Right forelimb (tissue), 1 donor: ENCODE measurements at places on chromosomes 12 and 14.

- DNase-seq: no peak
Observed at GRCh38 chr12:46473634-46474329, 101.2 kb upstream of the SLC38A2 start.

- no peak for DNase-seq
Observed at GRCh38 chr14:91297081-91297711, 52.7 kb upstream of the GPR68 start.

DNA sequence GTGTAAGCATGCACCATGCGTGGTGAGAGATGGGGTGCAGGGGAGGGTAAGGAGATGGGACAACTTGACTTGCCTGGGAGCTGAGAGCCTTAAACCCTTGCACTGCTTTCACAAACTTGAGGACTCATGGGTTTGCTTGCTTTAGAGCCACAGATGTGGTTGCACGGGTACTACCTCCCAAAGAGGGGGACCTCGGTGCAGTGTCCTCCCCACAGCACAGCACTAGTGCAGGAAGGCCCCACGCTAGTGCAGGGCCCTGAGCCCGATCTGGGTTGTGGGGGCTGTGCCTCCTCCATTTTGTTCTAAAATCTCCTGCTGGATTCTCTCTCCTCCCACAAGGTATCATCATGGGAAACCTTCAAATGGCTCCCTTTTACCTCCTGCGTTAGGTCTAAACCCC is 11.2 kb downstream of the KRT72 start:
- DNase-seq: no peak

DNA sequence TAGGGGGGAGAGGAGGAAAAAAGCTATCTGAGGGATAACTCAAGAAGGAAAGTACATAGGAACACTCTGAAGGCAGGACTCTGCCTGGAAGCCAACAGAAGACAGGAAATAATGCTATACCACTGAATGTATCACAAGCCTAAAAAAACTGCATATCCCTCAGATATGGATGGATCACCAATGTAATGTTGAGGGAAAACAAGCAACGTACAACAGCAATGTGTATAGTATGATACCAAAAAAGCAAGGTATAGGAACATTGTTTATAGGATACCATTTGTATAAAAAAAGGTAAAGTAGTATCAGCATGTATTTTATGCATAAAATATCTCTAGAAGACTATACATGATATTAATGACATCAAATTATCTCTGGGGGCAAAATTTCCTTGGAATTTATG is 3.4 kb downstream of the GLS2 start:
- no peak for DNase-seq

GRCh38 chr14:97221572-97222285 is 424.5 kb downstream of the VRK1 start:
- no peak for DNase-seq

DNA sequence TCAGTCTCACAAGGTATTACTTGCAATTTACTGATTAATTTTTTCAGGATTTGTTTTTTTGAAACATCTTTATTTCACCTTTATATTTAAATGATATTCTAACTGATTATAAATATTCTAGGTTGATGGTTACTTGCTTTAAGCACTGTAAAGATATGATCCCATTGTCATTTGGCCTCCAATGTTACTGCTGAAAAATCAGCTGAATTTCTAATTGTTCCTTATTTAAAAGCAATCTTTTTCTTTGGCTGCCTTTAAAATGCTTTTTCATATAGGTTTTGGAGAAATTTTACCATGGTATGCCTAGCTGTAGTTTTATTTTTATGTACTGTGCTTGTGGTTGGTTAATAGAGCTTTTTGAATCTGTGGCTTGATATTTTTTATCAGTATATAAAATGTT is 275.6 kb upstream of the PPFIA2 start:
- no peak for DNase-seq

DNA sequence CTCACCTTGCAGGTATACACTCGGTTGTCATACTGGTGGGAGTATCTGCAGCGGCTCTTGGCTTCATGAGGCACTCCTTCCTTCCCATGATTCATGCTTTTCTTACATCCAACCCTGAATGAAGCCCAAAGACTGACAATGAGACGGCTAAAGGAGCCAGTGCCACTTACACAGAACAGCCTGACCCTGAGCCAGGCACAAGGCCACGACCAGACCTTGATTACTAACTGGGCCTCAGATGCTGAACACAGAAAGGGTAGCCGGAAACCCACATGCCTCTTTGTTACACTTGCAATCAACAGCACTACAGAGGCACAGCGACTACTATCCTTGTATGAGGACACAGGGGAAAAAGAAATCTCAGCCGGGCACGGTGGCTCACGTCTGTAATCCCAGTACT is 48.0 kb downstream of the ZFYVE1 start:
- DNase-seq: no peak

DNA sequence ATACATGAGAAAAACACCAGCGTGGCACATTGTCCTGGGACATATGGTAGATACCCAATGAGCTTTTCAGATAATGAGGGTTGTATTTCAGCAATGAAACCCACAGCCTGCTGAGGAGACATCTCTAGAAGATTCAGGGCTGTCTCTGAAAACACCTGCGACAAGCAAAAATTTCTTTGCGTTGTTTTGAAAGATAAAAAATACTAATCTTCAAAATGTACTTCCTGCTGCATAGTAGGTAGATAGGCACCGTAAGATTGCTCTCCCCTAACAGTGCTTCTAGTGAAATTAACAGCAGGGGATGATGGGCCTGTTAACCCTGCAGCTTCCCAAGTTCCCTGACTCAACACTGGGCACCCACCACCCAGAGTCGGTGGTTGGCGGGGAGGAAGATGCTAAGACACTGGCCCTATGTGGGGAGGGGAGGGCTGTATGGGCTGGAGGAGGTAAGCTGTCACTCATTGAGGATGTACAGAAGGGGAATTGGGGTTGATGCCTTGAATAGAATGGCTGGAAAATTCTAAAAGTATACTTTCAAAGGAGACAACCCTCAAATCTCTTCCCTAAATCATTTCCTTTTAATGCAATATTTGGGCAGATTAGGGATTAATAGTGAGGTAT is 20.0 kb downstream of the ZFP36L1 start:
- peak; percentile 17 for DNase-seq

GRCh38 chr14:60183741-60184140 is 18.5 kb upstream of the DHRS7 start:
- DNase-seq: no peak

DNA sequence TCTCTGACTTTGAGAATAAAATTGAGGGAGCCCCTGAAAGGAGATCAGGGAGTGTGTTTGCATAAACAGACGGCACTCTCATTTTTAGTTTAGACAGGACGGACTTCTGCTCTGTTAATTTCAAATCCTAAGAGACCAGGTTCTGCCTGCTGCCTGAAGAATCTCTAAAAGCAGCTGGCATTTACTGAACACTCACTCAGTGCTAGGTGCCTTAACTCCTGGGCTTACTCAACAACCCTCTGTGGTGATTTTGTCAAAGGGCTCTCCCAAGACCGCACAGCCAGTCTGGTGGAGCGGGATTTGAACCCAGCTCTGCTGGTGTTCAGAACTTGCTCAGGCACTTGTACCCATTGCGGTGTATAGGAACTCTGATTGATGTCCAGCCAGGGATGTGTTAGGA is 2.2 kb downstream of the ORAI1 start:
- DNase-seq: no peak

GRCh38 chr12:72189266-72189665 is 82.9 kb upstream of the TRHDE start:
- DNase-seq: no peak

DNA sequence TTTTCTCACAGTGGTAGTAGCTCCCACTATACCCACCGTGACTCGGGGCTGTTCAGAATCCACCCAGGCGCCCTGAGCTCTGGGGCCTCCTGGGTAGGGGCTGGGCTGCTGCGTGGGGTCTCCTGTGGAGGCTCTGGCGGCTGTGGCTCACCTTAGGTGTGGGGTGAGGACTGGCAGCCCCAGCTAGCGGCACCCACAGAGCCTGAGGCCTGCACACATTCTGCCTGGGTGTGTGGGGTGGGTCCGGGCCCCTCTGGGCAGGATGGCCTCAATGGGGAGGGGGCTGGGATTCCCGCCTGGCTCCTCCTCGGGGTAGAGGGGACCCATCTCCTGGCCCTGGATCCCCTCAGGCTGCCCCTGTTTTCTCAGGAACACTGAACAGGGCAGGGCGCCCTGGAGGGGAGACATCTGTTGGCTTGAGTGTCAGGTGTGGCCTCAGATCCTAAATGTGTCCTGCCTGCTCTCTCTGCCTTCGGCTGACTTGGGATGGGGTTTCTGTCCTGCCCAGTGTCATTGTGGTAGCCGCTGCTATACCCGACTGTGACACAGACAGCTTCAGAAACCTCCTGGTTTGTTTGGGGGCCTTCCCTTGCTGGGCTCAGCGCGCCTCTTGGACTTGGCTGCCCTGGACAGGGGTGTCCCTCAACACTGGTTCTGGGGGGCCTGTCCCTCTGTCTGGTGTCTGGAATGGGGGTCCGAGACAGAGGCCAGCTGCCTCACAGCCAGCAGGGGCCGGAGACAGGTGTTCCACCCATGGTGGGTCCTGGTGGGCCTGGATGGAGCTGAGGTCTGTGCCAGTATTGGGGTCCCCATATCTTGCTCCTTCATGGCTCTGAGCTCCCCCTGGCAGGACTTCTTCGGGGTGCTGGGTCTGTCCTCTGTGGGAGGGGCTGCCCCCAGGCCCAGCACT is 354.9 kb downstream of the TMEM121 start:
- DNase-seq: peak; percentile 37

DNA sequence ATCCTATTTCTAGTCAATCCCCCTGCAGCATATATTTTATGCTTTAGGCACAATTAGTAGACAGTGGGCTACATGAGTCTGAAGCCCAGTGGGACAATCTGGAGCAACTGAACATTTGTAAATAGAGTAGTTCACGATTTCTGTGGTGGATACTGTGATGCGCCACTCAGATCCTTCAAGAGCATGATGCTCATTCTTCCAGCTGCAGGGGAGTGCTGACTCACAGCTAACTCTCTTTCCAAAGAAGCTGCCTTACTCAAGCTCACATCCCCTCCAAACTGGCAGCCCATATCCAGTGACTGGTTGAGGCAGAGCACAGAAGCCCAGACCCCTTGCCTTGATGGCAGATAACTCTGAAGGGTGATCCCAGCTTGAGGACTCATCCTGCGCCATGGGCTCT is 224.2 kb upstream of the EEA1 start:
- DNase-seq: no peak

DNA sequence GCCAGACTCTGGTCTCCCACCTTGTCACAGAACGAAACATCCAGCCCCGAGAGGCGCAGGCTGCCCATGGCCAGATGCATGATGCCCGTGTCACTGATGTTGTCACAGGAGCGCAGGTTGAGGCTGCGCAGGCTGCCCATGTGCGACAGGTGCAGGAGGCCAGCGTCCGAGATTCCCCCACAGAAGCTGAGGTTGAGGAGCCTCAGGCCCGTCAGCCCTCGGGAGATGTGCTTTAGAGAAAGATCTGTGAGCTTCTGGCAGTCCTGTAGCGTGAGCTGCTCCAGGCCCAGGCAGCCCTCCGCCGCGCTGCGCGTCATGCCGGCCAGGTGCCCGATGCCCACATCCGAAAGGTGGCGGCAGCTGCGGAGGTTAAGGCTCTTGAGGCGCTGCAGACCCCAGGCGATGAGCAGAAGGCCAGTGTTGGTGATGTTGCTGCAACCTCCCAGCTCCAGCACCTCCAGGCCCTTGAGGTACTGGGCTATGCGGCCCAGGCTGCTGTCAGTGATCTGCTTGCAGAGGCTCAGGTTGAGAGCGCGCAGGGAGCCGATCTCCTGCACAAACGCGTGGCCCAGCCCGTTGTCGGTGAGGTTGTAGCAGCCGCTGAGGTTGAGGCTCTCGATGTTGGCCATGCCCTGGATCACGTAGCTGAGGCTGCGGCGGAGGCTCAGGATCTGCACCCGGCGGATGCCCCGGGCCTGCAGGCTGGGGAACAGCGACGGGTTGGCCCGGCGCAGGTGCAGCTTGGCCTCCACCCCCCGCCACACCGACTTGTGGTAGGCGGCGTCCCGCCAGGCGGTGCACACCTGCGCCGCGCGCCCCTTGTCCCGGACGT is 991 bp downstream of the FBXL14 start:
- no peak for DNase-seq

DNA sequence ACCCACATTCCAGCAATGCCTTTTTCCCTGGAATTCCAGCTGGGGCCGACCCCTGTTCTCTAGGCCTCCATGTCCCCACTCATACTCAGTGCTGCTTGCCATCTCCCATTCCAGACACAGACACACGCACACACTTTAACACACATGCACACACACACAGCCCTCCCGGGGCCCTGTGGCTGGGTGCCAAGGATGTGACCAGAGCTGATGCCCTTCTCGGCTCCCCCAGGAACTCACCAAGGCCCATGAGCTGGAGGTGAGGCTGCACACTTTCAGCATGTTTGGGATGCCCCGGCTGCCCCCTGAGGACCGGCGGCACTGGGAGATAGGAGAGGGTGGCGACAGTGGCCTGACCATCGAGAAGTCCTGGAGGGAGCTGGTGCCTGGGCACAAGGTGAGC is 4.3 kb downstream of the PLEKHG6 start:
- DNase-seq: no peak

DNA sequence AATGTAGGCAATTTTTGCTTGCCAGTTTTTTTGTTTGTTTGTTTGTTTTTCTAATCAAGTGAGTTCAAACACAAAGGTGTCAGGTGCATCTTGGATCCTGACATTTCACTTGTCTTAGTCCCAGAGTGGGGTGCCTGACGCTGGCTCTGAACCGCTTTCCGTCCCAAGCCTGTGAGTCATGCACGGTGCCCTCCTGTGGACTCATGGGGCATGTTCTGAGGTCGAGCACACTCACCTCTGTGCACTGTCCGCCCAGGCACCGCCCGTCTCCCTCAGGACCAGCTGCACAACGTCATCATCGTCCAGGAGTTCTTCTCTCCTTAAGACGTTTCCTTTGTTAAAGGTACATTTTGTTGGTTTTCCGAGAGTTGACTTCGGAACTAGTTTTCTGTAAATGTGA is 98.2 kb downstream of the GLT1D1 start:
- no peak for DNase-seq

DNA sequence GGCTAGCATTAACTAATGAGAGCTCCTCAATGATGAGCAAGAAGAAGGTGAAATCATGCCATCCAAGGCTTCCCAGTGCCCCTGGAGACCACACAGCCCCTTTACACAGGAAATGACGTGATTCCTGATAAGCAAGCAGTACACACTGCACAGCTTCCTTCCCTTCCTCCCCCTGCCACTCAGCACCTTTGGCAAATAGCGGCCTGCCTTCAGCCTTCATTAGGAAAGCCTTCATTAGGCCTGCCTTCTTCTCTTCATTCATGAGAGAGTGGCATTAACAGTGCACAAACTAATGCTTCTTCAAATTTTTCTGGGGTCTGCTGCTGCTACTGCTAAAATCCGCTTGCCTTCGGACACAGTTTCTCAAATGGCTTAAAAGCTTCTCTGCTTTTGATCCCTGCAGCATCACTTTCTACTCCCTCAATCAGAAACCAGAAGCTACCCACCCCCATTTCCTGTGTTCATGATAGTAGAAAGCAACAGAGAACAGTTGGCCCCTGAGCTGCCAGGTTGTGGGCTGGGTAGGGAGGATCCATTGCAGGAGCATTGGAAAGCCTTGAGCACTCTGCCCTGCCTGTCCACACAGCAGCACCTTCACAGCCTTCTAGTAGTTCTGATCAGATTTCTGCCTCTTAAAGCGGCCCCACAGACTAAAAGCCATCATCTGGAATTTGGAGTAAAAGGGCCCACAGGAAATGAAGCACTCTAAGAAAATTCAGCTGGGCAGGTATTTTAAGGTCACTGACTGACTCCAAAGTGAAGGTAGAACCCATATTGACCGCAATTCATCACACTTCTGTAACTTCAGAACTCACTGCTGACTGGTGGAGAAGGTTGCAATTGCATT is 103.8 kb upstream of the ETV6 start:
- DNase-seq: no peak

- peak; percentile 88 for DNase-seq
Observed at GRCh38 chr14:61585598-61586543, 109.4 kb upstream of the HIF1A start.

- no peak for DNase-seq
Observed at GRCh38 chr12:131620520-131620919, 90.4 kb upstream of the SFSWAP start.
